ENCODE measurements at places on chromosomes 4 and X.

DNA sequence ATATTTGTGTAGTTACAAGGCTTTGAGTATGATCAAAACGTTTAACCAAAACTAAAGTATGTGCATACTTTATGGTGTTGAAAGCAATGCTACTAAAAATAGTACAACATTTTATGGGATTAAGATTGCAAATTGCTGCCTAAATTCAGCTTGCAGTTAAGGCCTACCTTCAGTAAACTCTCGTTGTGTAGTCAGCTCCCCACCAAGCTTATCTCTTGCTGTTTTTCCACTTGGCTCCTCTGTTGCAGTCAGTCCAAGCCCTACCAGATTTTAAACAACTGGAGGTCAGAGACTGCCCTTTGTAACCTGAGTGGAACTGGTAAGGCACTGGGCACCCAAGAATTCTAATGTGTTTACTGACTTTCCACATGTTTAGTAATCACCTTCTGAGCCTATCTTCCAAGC, 25.7 kb downstream of the AFF1 start:
- peak overlapping the region; percentile 32 for H3K27ac ChIP-seq
- H3K36me3 ChIP-seq = no peaks in the 10 kb centered on the region
- no peak overlapping the region for H3K4me3 ChIP-seq
- no peaks in the 10 kb centered on the region for H3K27me3 ChIP-seq
- DNase-seq = no peak

DNA sequence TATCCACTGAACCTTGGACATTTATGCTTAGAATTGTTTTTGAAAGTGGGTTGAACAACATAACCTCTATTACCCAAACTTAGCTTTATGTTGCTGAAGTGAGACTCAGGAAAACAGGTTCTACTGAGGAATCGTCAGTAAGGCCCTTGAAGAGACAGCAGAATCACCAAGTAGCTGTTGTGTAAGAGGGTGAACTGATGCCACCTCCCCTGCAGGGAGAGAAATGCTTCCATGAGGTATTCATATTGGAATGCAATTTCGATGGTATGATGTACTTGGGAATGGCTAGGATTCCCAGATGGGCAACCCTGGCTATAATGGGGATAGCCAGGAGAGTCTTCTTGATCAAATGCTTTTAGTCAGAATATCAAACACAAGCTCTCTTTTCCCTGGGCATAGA, 4.1 kb upstream of the SCRG1 start:
- no peaks in the 10 kb centered on the region for H3K27me3 ChIP-seq
- no peak for DNase-seq
- H3K4me1 ChIP-seq = no peaks in the 10 kb centered on the region
- H3K27ac ChIP-seq = no peak overlapping the region
- no peaks in the 10 kb centered on the region for H3K36me3 ChIP-seq
- no peak overlapping the region for H3K4me3 ChIP-seq

- no peak overlapping the region for H3K4me3 ChIP-seq
- no peaks in the 10 kb centered on the region for H3K27me3 ChIP-seq
- no peaks in the 10 kb centered on the region for H3K4me1 ChIP-seq
- no peaks in the 10 kb centered on the region for H3K36me3 ChIP-seq
- no peak overlapping the region for H3K27ac ChIP-seq
- no peak for DNase-seq
Measured at GRCh38 chr4:162988530-162988929, 178.2 kb downstream of the NAF1 start.

- no peak overlapping the region for H3K27ac ChIP-seq
- no peak for DNase-seq
- no peak overlapping the region for H3K4me3 ChIP-seq
- H3K36me3 ChIP-seq = no peaks in the 10 kb centered on the region
Measured at GRCh38 chr4:54898056-54898562, 227.3 kb downstream of the KDR start.

GRCh38 chr4:149031399-149031798, 589.2 kb upstream of the NR3C2 start:
- DNase-seq = no peak
- H3K4me3 ChIP-seq = no peak overlapping the region
- H3K27ac ChIP-seq = no peak overlapping the region
- H3K27me3 ChIP-seq = no peaks in the 10 kb centered on the region

GRCh38 chrX:74490247-74490646, 69.0 kb downstream of the SLC16A2 start:
- no peaks in the 10 kb centered on the region for H3K4me1 ChIP-seq
- no peak for DNase-seq
- H3K36me3 ChIP-seq = no peaks in the 10 kb centered on the region
- no peaks in the 10 kb centered on the region for H3K27me3 ChIP-seq
- H3K27ac ChIP-seq = no peak overlapping the region

- H3K27me3 ChIP-seq = no peaks in the 10 kb centered on the region
- no peak overlapping the region for H3K27ac ChIP-seq
- H3K4me1 ChIP-seq = no peaks in the 10 kb centered on the region
- no peaks in the 10 kb centered on the region for H3K36me3 ChIP-seq
- DNase-seq = no peak
Measured at GRCh38 chrX:41621222-41621723, 67.5 kb upstream of the GPR34 start.

DNA sequence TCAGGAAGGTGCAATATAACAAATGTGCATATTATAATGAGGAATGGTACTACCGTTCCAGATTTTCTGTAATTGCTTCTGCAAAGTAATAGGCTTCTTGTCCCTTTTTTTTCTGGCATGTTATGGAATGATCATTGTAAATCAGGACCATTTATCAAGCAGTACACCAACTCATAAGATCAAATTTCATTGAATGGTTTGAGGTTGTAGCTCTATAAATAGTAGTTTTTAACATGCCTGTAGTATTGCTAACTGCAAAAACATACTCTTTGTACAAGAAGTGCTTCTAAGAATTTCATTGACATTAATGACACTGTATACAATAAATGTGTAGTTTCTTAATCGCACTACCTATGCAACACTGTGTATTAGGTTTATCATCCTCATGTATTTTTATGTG, 12.6 kb downstream of the IBSP start:
- H3K36me3 ChIP-seq = no peaks in the 10 kb centered on the region
- no peaks in the 10 kb centered on the region for H3K4me1 ChIP-seq

DNA sequence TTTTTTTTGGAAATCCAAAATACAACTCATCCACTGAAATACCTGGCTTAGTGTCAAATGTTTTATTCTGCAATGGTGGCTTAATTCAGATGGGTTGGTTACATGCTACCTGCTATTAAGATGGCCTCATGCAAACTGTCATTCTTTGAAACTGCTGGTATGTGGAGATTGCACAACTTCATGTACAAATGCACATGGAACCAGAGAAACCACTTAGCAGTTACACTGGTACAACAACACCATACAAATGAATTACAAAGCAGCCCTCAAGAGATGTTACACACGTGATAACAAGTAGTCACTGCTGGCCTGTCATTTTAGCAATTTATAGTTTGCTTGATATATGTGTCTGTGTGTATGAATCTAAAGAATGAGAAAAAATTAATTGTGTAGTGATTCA, 84.6 kb upstream of the STS start:
- no peak overlapping the region for H3K4me3 ChIP-seq
- DNase-seq = no peak
- peaks cover 6% of the 10 kb centered on the region for H3K4me1 ChIP-seq
- H3K27me3 ChIP-seq = no peaks in the 10 kb centered on the region
- H3K27ac ChIP-seq = no peak overlapping the region

DNA sequence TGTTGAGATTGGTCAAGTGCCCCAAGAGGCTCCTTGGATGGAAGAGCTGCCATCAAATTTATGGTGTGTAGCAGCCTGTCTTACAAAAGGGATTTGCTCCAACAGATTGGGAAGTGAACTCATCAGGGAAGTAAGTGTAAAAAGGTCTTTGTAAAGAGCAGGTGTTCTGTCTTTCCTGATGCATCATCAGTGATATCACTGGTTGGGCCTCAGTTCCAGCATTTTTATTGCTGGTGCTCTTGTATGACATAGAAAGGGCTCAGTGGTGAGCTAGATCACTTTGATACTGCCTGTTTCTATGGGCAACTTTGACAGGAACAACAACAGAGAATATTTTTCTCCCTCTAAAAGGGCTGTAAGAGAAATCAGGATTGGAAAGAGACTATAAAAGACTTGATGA, 8.7 kb upstream of the GABRE start:
- H3K4me3 ChIP-seq = no peak overlapping the region
- no peak overlapping the region for H3K27ac ChIP-seq
- no peaks in the 10 kb centered on the region for H3K27me3 ChIP-seq
- DNase-seq = no peak
- H3K36me3 ChIP-seq = no peaks in the 10 kb centered on the region
